Left hindlimb (tissue), 1 donor: ENCODE measurements at places on chromosomes 4 and X.
A peak's percentile ranks its signal among the peaks of the same experiment; 100 is the strongest.

DNA sequence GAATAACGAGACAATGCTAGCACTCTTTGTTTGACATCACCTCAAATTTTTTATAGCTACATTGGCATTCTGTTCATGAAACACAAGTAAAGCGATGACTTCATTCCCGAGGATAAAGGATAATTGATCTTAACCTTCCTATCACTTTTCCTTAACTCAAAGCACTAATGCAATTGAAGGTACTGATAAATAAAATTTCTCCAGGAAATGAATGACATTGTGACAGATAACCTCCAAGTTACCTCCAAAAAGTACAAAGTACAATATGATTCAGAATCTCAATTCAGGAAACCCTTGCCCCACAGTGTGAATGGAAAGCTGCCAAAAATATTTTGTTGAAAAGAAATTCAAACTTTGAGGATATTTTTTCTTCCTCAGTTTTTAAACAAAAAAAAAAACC, 1.8 kb downstream of the PRSS12 start:
- DNase-seq = no peak

GRCh38 chrX:107480272-107480671, 30.8 kb downstream of the FRMPD3 start:
- no peak for DNase-seq

- no peak for DNase-seq
These were observed 727.2 kb downstream of the C4orf33 start for GRCh38 chr4:129823105-129823504.

- peak; percentile 44 for DNase-seq
These were observed 2375.8 kb upstream of the TENM3 start for GRCh38 chr4:179867300-179867878.

DNA sequence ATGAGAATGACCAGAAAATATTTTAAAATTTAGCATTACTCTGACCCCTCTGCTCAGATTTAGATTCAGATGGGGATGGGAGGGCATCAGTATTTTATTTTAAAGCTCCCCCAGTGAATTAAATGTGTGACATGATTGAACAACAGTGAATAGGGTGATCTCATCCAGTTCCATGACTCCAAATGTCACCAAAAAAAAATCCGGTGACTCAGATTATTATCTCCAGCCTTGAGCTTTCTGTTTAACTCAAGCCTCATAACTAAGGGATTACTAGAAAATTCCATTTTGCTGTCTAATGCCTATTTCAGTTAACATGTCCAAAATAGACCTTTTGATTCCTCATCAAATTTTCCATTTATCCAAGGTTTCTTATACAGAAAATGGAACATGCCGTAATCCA, 121.8 kb upstream of the TMEM47 start:
- no peak for DNase-seq

- DNase-seq = no peak
These were observed 144.9 kb downstream of the C4orf33 start for GRCh38 chr4:129240816-129241215.

DNA sequence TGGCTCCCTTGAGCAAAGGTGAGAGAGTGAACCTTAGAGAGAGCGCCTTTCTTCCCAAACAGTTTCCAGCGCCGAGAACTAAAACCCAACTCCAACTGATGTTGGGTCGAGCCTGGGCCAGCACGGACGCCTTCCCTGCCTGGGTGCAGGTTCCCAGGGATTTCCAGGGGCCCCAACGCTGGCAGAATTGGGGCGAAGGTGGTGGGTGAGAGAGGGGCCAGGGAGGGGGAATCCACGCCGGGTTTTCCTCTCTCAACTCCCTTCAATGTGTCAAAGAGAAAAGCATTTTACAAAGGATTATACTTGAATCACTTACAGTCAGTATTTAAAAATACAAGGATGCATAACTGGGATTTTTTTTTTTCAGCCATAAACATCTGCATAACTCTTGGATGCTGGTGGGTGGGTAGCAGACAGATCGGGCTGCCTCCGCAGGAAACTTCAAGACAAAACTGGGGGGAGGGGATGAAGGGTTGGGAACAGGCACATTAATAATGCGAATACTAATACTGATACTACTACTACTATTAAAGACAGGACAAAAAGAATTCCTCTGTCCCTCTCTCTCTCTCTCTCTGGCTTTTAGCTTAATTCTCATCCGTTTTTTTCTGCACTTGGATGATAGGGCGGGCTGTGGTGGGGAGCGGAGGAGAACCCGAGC, 1.3 kb upstream of the ARX start:
- no peak for DNase-seq

DNA sequence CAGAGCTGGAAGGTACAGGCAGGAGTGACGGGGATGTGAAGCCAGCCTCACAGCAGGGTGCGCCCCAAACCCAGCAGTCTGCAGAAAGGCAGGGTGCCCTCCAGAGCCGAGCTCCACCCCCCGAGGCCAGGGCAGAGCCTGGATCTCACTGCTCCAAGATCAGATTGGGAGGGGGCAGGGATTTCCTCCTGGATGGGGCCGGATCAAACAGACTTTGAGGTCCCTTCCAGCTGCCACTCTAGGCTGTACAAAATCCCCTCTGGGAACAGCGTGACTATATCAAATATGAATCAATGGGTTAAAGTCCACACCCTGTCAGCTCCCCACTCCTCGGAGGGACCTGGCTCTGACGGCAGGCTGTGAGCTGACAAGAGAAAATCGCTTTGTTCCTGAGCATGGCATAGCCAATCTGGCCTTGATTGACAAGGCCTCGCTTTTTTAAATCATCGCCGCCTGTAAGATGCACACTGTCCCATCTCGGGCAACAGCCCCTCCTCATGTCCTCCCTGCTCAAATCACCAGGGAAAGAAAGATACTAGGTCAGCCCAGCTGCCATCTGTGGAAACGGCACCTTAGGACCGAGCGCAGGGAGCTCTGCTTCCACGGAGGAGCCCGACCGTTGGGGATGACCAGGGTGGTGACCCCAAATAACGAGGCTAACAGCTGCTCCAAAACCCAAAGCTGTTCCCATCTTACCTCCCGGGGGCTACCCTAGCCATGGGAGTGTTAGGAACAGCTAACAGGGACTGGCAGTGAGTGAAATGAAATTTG, 39.9 kb downstream of the PSAPL1 start:
- no peak for DNase-seq

- no peak for DNase-seq
These were observed 7.7 kb downstream of the LSM6 start for GRCh38 chr4:146183209-146183608.

- no peak for DNase-seq
These were observed 32.7 kb upstream of the RASGEF1B start for GRCh38 chr4:81504112-81505003.

DNA sequence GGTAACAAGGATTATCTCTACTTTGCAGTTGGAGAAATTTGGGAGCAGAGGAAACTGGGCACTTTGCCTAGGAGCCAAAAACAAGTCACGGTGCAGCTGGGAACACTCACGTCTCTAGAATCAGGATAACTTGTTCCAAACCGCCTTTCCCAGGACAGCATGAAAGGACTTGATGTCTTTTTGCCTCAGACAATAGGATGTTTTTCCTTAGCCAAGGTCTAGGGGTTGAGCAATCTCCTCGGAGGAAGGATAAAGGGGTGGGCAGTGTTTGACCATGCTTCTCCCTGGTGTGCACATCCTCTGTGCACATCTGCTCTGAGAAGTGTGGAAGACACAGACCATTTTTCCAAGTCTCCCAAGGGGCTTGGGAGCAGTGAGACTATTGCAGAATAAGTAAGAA, 1.7 kb upstream of the SPARCL1 start:
- peak; percentile 49 for DNase-seq

DNA sequence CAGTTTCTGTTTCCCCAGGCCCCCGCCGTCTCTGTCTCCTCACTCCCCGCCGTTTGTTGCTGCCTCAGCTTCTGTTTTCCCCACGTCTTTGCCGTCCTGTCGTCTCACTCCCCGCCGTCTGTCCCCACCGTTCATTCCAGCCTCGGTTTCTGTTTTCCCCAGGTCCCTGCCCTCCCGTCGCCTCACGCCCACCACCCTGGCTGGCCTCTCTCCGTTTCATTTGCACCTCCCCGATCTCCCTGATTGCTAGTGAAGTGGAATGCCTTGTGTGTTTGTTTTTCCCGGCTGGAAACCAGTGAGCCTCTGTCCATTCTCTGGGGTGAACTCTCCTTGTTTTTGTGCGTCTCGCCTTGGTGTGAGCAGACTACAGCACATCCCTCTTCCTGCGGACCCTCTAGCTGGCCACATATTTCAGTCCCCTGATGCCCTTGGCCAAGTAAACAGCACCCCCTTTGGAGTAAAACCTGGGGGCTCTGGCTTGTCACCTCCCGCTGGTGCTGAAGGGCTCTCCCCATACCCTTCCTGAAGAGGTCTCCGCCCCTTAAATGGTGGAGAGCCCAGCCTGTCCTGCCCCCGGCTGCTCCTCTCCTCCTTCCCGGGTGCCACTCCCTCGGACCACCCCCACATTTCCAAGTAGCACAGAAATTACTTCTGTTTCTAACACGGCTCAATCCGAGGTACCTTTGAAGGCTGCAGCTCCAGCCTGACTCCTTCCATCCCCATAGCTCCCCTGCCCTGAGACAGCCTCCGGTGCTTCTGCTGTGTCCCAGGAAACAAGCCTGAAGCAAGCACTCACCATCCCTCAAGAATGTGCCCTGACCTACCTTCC, 13.2 kb downstream of the TMEM175 start:
- DNase-seq = peak; percentile 8

GRCh38 chr4:83054928-83055327, 19.9 kb downstream of the COPS4 start:
- no peak for DNase-seq

- DNase-seq = no peak
These were observed 205.9 kb downstream of the PTTG2 start for GRCh38 chr4:38166082-38166481.

DNA sequence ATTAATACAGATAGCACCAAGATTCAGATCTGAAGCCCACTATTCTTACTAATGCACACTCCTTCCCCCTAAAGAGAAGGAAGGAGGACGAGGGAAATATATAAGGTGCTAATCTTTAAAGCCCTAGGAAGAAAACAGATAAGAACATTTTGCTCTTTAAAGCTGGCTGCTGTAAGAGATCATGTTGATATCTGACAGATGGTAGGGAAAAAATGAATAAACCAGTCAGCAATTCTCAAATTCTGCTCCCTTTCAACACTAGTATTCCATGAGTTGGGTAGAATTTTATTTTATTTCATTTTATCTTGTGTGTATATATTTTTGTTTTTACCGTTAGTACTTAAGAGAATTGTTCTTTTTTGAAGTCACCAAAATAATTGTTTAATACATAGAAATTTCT, 19.2 kb downstream of the OTC start:
- no peak for DNase-seq

- DNase-seq = no peak
These were observed 35.2 kb downstream of the SLC10A7 start for GRCh38 chr4:146486565-146486964.

DNA sequence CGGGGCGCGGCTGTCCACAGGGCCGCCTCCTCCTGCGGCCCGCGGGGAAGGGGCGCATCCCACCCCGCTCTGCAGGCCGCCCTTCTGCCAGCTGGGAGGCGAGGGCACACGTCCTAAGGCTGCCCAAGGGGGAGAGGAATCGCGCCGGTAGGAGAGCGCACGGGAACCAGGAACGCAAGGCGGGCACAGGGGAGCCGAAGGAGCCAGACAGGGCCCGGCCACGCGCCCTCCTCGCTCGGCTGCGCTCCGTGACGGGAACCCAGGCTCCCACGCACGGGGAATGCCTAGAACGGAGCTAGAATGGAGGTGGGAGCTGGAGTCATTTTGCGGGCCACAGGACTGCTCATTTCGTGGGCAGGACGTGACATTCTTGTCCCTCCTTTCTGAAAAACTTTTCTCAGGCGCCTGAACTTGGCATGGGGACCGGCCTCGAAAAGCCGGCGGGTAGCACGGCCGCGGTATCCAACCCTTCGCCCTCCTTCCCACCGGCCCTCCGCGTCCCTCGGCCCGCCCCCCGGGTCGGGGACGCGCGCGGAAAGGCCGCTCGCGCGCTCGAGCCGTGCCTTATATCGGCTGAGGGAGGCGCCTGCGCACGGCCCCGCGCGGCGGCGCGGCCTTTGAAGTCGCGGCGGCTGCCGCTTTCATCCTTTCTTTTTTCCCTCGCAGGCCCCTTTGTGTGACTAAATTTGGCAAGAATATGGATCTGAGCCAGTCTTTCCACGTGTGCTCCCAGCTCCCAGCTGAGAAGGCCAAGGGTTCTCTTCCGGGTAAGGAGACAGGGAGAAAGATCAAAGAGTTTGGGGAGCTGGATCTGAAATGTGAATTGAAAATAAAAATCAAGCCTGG, 4.2 kb upstream of the LEF1 start:
- peak; percentile 83 for DNase-seq

DNA sequence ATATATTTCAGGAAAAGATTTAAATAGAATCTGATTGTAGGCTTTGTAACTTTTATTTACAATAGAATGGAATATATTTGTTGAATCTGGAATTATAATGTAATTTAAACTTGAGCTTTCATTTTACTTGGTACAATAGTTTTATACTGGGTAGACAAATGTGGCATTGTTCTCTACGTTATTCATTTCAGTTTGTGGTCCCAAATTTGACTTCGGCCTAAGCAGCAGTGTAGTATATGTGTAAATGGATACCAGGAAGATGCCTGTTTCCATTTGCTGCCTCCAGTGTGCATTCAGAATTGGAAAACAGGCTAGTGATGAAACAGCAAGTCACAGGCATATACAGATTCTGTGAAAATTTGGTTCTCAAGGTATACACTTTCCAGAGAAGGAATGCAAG, 77.8 kb downstream of the CLDN22 start:
- DNase-seq = no peak

- DNase-seq = peak; percentile 72
These were observed 391 bp upstream of the PHKA1 start for GRCh38 chrX:72714478-72714916.

DNA sequence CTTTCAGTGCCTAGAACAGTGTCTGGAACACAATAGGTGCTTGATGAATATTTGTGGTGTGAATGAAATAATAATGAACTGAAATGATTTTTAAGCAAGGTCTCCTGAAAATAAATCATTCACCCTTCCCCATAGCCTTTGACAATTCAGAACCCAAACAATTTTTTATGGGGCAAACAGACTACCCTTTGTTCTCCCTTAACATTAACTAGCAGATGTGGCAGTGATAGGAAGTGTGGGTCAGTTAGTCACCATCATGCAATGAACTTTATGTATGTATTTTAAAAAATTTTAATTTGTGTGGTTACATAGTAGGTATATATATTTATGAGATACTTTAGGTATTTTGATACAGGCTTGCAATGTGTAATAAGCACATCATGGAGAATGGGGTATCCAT, 27.2 kb upstream of the CD40LG start:
- DNase-seq = no peak

GRCh38 chr4:145176641-145177432, 3.6 kb downstream of the OTUD4 start:
- DNase-seq = no peak

DNA sequence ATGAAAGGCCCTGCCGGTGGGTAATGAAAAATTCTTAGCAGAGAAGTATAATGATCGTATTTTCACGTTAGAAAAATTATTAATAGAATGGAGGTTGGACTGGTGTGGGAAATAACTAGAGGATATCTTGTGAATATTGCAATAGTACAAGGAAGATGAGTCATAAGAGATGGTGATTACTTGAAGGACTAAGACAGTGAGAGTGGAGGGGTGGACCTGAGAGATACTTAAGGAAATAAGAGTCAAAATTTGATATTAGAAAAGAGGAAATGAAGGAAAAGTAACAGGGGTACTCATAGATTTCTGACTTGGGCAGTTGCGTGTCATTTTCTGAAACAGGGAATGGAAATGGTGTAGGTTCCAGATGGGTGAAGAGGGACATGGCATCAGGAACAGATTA, 1.7 kb upstream of the USP53 start:
- no peak for DNase-seq

- peak; percentile 81 for DNase-seq
These were observed 8.7 kb upstream of the TIMP1 start for GRCh38 chrX:47573341-47574075.
